ENCODE measurements at places on chromosomes 3 and 15.

- DNase-seq: no peak
Measured at GRCh38 chr3:27325419-27325818, 43.8 kb downstream of the NEK10 start.

DNA sequence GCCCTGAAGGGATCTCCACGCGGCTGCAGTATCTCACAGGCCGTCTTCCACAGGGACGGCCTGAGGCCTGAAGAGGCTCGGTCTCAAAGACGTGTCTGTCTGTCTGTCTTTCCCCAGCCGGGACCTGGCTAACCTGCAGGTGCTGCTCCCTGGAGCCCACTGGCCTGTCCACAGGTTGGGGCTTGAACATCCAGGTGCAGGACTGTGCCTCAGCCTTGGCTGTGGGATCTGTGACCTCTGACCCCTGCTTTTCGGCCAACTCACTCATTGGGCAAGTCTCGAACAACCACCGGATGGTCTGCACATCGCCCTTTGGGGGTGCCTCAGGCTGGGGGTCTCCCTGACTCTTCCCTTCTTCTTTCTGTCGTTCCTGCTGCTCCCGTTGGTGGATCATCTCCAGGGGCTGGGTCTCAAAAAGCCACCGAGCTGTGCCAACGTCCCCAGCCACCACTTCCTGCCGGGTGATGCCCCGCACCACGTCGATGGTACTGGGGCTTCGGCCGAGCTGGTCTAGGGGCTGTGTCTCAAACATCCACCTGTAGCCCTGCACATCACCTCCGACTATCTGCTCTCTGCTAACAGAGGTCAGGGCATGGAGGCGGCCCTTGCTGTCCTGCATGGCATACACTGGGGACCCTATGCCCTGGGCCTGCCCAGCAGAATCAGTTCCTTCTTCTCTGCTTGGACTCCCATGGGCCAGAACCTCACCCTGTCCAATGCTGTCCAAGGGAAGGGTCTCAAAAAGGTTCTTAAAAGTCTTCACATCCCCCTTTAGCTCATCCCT is 4.8 kb downstream of the XIRP1 start:
- no peak for DNase-seq

DNA sequence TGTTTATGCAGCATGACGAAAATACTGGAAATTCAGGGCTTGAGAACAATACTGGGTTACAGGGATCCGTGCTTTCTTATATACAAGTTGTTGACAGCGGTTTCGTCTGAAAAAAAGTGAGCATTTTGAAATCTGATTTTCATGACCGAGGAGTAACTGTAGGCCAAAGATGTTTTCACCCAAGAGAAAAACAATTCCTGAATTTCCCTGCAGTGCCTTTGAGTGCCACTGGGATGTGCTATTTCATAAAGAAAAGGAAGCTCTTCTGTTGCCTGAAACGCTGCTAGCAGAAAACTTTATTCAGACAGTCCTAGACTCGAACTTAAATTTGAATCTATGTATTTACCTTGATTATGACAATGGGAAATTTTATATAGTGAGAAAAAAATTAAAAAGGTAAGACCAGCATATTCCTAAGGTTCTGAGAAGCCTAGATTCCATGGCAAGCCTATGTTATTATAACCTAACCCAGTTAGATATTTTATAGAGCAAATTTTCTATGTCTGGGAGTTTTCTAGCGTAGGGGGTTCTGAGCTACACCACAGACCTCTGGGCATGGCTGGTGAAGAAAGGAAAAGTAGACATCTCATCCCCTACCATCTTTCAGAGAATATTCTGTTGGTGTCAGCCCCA is 30.2 kb downstream of the KCNAB1 start:
- peak; percentile 48 for DNase-seq

DNA sequence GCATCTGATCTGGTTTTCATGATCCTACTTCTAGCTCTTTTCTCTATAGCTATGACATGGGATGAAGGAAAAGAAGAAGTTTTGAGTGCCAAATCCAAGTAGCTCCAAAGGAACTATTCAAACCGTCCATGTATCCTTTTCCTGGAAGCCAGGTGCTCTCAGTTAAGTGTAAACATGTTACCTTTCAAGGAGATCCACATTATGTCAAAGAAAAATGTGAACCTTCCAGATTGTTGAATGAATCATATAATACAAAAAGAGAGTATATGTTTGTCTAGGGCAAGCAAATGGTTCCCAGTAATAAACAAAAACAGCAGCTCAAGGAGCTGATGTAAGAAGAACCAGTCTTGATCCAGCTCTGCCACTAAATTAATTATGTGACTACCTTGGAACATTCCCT is 534.9 kb downstream of the MAGI1 start:
- DNase-seq: no peak

DNA sequence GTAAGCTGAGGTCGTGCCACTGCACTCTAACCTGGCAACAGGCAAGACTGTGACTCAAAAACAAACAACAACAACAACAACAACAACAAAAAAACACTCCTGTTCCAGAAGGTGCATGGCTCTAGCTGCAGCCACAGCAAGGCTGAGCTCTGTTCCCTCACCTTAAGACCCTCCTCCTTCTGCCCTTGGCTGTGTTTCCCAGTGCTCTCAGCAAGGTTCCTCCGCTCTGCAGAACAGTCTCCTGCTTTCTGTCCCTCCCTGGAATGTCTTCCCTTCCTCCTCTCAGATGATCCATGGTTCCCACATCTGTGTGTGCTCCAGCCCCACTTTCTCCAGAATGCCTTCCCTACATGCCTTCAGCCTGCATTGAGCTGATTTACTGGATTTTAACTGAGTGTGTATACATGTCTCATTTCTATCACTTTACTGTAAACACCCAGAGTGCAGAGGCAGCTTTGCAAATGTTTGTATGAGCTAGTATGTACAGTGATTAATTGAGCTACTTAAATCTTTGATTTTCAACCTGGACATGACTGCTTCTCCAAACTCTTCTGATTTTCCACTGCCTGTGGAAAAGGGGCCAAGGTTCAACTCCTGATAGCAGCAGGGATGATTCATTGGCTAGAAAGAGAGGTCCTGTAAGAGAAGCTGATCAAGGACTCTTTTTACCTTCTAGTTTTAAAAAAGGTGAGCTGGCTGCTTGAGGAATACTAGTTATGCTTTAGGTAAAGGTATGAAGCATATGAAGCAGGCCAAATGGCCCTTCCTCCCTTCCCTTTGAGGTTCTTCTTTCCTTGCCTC is 14.7 kb downstream of the ANKUB1 start:
- no peak for DNase-seq

- no peak for DNase-seq
Measured at GRCh38 chr15:52960283-52960682, 170.1 kb upstream of the ONECUT1 start.

GRCh38 chr15:28182216-28182615 is 83.1 kb upstream of the OCA2 start:
- DNase-seq: no peak

GRCh38 chr3:101870138-101870537 is 20.8 kb downstream of the NFKBIZ start:
- DNase-seq: no peak

- no peak for DNase-seq
Measured at GRCh38 chr3:18394384-18394995, 30.6 kb downstream of the SATB1 start.

GRCh38 chr3:182986021-182986420 is 5.7 kb upstream of the DCUN1D1 start:
- no peak for DNase-seq

- no peak for DNase-seq
Measured at GRCh38 chr15:100170291-100171210, 171.2 kb downstream of the ADAMTS17 start.

GRCh38 chr15:98794748-98795147 is 146.4 kb downstream of the IGF1R start:
- no peak for DNase-seq

GRCh38 chr3:127158614-127159229 is 34.2 kb upstream of the PRR23E start:
- peak; percentile 40 for DNase-seq

DNA sequence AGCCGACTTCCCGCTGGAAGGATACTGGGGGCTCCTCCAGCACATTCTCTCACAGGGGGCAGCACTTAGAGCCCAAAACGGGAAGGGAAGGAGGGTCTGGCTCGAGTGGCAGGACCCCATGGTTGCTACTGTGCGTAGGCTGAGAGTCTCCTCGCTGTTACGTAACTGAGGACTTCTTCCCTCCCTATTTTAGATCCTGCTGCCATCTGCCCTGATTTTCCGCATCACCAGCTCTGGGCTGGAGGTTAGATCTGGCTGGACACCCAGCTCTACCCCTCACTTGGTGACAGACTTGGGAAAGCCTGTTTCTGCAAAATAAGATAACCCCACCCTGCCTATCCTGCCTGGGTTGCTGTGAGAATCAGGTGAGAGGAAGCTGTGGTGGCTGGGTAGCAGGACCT is 47.7 kb downstream of the BDH1 start:
- no peak for DNase-seq

DNA sequence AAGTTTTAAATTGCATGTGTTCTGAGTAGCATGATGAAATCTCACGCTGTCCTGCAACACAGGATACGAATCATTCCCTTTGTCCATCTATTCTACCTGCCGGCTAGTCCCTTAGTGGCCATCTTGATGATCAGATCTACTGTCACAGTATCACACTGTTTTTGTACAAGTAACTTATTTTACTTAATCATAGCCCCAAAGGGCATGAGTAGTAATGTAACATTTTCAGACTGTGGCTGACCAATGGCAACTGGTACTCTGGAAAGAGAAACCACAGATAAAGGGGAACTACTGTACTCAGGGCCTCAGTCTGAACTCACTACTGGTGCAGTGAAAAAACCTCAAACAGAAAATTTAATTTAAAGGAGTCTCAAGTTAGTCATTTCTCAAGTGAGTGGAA is 127.3 kb upstream of the MRPL3 start:
- no peak for DNase-seq

- DNase-seq: no peak
Measured at GRCh38 chr15:44246521-44247268, 41.8 kb upstream of the GOLM2 start.

- no peak for DNase-seq
Measured at GRCh38 chr3:100234364-100234763, 26.4 kb upstream of the TBC1D23 start.

- no peak for DNase-seq
Measured at GRCh38 chr3:147119989-147120388, 286.4 kb downstream of the ZIC4 start.

- no peak for DNase-seq
Measured at GRCh38 chr15:67745073-67746006, 80.0 kb upstream of the SKOR1 start.

GRCh38 chr3:37546876-37547275 is 314.8 kb upstream of the CTDSPL start:
- DNase-seq: no peak

GRCh38 chr15:101369676-101370075 is 74.6 kb upstream of the SNRPA1 start:
- no peak for DNase-seq

- no peak for DNase-seq
Measured at GRCh38 chr15:55224892-55225291, 28.2 kb upstream of the RSL24D1 start.

DNA sequence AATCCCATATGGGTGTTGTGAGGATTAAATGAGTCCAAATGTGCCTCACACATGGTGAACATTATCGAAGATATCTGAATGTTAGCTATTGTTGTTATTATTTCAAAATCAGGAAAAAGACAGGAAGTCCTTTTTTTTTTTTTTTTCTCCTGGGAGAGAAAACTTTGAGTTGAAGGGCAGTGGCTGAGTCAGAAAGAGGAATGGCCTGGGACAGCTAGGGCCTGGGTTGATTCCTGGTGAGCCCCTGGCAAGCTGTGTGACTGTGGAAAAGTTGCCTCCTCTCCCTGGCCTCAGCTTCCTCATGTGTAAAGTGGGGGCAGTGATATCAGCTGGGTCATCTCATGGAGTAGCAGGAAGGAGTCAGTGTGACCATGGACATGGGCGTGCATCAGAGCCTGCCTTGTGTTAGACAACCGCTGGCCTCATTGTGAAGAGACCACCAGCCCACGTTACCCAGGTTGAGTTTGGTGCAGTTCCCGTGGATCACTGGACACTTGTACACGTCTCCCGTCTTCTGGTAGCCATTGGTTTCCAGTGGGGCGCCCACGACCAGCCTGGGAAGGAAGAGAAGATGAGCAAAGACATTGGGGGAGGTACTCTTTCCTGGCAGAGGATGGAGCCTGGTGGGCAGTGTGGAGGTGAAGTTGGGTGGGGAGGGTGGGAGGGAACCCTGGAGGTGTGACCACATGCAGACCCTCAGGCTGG is 63.1 kb downstream of the ITGA11 start:
- no peak for DNase-seq

- DNase-seq: no peak
Measured at GRCh38 chr15:76386178-76386577, 49.6 kb downstream of the ISL2 start.

GRCh38 chr3:116291141-116291540 is 154.1 kb downstream of the LSAMP start:
- no peak for DNase-seq

- DNase-seq: no peak
Measured at GRCh38 chr3:32733631-32734229, 48.7 kb downstream of the CNOT10 start.

- DNase-seq: no peak
Measured at GRCh38 chr3:186828340-186828739, 14.2 kb upstream of the ADIPOQ start.
